ENCODE measurements at places on chromosomes 6 and 20. TPM values are rescaled to one million over a fixed set of nuclear protein-coding genes. Genes with fewer than 3 reads are reported as not detected.
A peak's percentile ranks its signal among the peaks of the same experiment; 100 is the strongest.

DNA sequence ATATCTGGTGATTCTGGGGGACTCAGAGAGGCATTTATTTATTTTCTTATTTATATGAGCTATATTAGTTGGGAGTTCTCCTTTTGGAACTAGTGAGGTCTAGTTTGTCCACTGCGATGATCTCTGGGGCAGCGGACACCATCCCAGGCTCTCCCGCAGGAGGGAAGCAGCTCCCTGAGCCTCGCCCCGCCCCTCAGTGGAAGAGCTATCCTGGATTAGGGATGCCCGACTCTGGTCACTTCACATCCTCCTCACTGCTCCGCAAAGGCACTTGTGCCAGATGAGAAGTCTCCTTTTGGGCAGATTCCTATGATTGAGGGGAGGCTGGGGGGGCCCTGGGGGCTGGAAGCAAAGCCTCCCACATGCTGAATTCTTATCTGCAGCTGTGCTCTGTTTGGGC lies 3.6 kb upstream of the MAS1 start:
- peaks cover 69% of the 10 kb centered on the region for H3K27me3 ChIP-seq
- DNase-seq = no peak
- H3K36me3 ChIP-seq = no peaks in the 10 kb centered on the region

- H3K27me3 ChIP-seq = no peaks in the 10 kb centered on the region
- H3K4me1 ChIP-seq = no peaks in the 10 kb centered on the region
- no peak overlapping the region for H3K4me3 ChIP-seq
- H3K36me3 ChIP-seq = no peaks in the 10 kb centered on the region
- no peak for DNase-seq
Observed at GRCh38 chr6:143018955-143019354, 41.7 kb upstream of the AIG1 start.

DNA sequence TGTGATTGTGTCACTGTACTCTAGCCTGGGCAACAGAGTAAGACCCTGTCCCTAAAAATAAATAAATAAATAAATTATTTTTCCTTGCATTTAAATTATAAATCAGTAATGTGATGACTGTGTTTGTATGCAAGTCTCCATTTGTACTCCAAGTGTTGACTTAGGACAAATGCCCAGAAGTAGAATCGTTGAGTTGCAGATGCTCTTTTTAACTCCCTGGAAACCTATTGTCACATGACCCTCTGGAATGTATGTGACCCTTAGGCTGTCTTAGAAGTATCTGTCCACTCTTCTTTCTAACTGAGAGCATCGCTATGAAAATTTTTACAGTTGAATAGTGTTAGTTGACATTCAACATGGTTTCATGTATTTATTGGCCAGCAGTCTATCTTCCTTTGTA lies 18.8 kb downstream of the OR2A4 start:
- no peaks in the 10 kb centered on the region for H3K36me3 ChIP-seq
- no peaks in the 10 kb centered on the region for H3K4me1 ChIP-seq

GRCh38 chr6:168370310-168370991 lies 50.9 kb upstream of the DACT2 start:
- peak; percentile 32 for DNase-seq
- H3K36me3 ChIP-seq = no peaks in the 10 kb centered on the region
- H3K4me3 ChIP-seq = no peak overlapping the region
- H3K27ac ChIP-seq = no peak overlapping the region

DNA sequence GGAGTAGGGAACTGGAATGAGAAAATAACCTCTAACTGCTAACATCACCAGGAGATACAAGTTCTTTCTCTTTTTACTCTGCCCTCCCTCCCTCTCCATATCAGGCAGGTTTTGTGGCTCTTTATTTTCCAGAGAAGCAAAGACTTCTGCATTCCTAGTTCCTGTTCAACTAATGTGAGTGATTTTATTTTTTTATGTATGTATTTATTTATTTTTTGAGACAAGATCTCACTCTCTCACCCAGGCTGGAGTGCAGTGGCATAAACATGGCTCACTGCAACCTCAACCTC lies 6.0 kb upstream of the IER3 start:
- H3K36me3 ChIP-seq = no peaks in the 10 kb centered on the region
- H3K4me3 ChIP-seq = no peak overlapping the region
- peaks cover 98% of the 10 kb centered on the region for H3K4me1 ChIP-seq
- H3K27me3 ChIP-seq = no peaks in the 10 kb centered on the region

DNA sequence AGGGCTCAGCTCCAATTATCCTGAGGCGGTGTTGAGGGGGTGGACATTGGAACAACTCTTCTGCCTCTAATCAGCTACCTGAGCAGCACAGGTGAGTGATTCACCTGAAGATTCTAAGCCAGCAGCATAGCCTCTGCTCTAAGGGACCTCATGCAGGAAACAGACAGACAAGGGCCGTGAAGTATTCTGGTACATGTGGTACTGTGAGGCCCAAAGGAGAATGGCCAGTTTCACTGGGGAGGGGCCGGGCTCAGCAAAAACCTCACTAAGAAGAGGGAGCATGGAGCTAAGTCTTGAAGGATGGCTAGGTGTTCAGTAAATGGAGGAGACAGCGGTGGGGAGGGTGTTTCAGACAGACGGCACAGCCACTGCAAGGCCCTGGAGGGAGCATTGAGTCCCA lies 58.5 kb upstream of the CCDC167 start:
- H3K27ac ChIP-seq = no peak overlapping the region
- no peak overlapping the region for H3K4me3 ChIP-seq
- peaks cover 51% of the 10 kb centered on the region for H3K4me1 ChIP-seq
- DNase-seq = no peak

DNA sequence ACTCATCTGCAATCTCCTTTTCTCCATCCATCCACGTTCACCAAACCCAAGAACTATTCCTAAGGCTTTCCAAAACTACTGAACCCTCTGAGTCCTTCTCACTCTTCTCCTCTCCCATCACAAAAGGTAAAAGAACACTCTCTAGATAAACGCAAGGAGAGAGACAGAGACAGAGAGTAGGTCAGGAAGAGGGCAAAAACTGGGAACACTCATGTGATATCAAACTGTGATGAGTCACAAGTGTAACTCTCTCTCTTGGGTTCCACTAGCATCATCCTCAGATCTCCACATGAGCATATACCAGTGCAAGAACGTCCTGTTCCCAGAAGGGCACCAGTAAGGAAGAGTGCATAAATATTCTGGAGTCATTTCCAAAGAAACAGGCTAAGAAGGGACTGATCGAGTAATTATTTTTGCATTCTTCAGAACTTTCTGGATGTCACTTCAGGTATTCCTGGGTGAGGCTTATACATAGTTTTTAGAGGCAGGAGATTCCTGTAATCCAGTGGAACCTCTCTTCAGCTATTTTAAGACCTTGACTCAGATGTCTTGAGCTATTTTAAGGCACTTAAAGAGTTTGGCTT lies 47.3 kb upstream of the STXBP5 start:
- H3K4me3 ChIP-seq = no peak overlapping the region
- no peak overlapping the region for H3K27ac ChIP-seq
- no peaks in the 10 kb centered on the region for H3K27me3 ChIP-seq
- DNase-seq = no peak
- H3K36me3 ChIP-seq = no peaks in the 10 kb centered on the region

DNA sequence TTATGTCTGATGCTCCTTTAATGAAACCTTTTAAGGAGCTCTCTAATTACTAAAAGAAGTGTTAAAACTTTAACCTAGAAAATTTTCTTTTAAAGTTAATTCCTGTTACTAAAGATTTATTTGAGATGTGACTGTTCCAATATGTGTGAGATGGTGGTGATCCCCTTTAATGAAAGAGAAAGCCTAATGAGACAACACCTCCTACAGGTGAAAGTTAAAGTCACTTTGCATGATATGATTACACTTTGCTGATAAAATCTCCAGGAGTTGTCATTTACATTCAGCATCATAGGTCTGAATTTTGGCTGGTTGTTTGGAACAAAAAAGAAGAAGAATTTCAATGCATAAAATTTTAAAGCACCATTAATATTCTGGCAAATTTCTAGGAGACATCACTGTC lies 307.4 kb downstream of the TRDN start:
- DNase-seq = no peak
- H3K27ac ChIP-seq = no peak overlapping the region
- H3K27me3 ChIP-seq = peaks cover 26% of the 10 kb centered on the region
- no peaks in the 10 kb centered on the region for H3K4me1 ChIP-seq

GRCh38 chr6:165986311-165986913 lies 181.2 kb downstream of the TBXT start:
- H3K36me3 ChIP-seq = no peaks in the 10 kb centered on the region
- no peaks in the 10 kb centered on the region for H3K27me3 ChIP-seq
- DNase-seq = no peak
- no peak overlapping the region for H3K27ac ChIP-seq
- H3K4me3 ChIP-seq = no peak overlapping the region

DNA sequence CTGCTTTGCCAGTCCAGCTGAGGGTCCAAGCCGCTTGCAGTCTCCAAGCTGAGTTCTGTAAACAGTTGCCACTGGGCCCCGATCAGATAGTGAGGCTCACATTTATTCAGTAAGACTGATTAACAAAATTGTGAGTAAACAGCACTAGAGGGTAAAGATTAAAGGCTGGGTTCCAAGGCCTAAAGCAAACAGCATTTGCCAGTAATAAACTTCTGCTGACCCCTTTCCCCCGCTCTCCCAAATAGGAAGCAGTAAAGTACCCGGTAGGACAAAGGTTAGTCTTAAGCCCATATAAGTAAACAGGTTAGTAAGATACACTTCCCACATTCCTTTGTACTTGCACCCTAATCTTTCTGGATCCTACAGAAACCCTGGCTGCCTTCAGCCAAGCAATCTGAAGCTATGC lies 181.8 kb downstream of the MEI4 start:
- H3K27ac ChIP-seq = no peak overlapping the region
- DNase-seq = no peak
- H3K4me1 ChIP-seq = no peaks in the 10 kb centered on the region
- H3K27me3 ChIP-seq = no peaks in the 10 kb centered on the region
- no peaks in the 10 kb centered on the region for H3K36me3 ChIP-seq

DNA sequence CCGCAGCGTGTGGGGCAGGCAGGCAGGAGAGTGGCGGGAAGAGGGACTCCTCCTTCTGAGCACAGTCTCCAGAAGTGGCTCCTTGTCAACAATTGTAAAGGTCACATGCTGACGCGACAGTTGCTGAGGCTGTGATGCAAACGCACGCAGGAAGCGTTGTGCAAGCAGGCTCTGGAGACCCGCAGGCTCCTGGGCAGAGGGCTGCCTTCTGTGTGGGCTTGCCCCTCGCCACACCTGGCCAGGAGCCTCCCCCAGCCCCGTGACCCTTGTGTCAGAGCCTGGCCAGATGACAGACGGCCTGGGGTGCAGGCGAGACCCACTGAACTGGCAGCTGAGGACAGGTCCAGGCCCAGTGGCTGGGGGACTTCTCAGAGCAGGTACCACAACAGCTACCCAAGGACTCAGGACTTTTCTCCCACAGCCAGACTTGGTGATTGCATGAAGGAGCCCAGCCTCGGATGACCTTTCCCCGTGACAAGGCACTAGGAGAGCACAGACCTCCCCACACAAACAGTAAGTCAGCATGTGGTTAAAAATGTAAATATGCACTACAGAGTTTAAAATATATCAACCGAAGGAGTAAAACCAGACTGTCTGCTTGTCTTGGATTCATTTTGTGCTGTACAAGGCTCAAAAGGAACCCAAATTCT lies 222.1 kb upstream of the RREB1 start:
- H3K36me3 ChIP-seq = no peaks in the 10 kb centered on the region
- no peak overlapping the region for H3K4me3 ChIP-seq
- DNase-seq = no peak
- H3K4me1 ChIP-seq = peaks cover 21% of the 10 kb centered on the region
- no peaks in the 10 kb centered on the region for H3K27me3 ChIP-seq

DNA sequence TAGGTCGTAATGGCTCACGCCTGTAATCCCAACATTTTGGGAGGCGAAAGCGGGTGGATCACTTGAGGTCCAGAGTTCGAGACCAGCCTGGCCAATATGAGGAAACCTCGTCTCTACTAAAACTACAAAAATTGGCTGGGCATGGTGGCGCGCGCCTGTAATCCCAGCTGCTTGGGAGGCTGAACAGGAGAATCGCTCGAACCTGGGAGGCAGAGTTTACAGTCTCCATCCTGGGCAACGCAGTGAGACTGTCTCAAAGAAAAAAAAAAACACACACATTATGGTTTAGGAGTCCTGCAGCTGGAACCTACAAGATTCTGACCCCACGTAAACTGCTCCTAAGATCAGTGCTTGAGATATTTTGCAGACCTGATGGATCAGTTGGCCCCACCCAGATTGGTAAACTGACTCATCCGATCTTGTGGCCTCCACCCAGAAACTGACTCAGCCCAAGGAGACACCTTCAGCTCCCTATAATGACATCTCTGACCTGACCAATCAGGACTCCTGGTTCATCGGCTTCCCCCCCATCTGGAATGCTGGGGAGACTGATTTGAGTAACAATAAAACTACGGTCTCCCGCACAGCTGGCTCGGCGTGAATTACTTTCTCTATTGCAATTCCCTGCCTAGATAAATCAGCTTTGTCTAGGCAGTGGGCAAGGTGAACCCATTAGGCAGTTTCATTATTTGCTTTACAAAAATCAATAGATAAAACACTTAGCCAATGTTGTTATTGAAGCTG lies 96.2 kb upstream of the BTN3A2 start:
- no peaks in the 10 kb centered on the region for H3K36me3 ChIP-seq
- H3K4me1 ChIP-seq = peaks cover 9% of the 10 kb centered on the region
- H3K27me3 ChIP-seq = no peaks in the 10 kb centered on the region
- H3K27ac ChIP-seq = no peak overlapping the region
- H3K4me3 ChIP-seq = no peak overlapping the region

DNA sequence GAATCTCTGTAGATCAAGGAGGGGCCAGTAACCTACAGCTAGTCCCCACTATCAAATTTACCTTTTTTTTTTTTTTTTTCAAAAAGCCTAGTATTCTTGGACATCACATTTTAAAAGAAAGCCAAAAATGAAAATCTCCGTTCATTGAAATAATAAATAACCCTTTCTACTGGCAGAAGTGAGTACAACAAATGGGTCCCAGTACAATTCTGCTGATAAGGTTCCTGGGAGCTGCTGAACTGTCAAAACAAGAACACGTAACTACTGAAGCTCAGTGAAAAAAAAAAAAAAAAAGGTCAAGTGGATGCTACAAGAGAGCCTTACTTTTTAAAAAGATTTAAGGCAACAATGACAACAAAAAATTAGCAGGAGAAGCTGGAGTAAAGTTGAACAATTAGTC lies 464.9 kb downstream of the EPM2A start:
- no peak overlapping the region for H3K27ac ChIP-seq
- no peaks in the 10 kb centered on the region for H3K36me3 ChIP-seq
- H3K4me1 ChIP-seq = no peaks in the 10 kb centered on the region
- no peak for DNase-seq
- no peak overlapping the region for H3K4me3 ChIP-seq

GRCh38 chr6:107331409-107332386 lies 127.7 kb downstream of the PDSS2 start:
- no peak overlapping the region for H3K4me3 ChIP-seq
- no peak overlapping the region for H3K27ac ChIP-seq
- no peaks in the 10 kb centered on the region for H3K27me3 ChIP-seq
- no peaks in the 10 kb centered on the region for H3K36me3 ChIP-seq
- peaks cover 1% of the 10 kb centered on the region for H3K4me1 ChIP-seq

Gene GFRA4
- not detected for total RNA-seq

Gene SLC17A9
- 37.6 TPM for total RNA-seq

Gene PHACTR1
- total RNA-seq = 0.17 TPM

Gene KHDC1L
- 5.4 TPM for total RNA-seq

Gene TDRD6
- total RNA-seq = 0.57 TPM

Gene BTN1A1
- total RNA-seq = 0.32 TPM

Gene GSTA2
- not detected for total RNA-seq

Gene STMND1
- not detected for total RNA-seq

Measured in HCT116 (cell line).